HepG2 (cell line): ENCODE measurements at places on chromosomes 12 and 14. TPM values are rescaled to one million over a fixed set of nuclear protein-coding genes. Genes with fewer than 3 reads are reported as not detected.

TMBIM4 gene
- total RNA-seq: 42.7 and 60.5 TPM in 2 replicates

TRHDE gene
- total RNA-seq: not detected in 2 replicates

ARPC3 gene
- total RNA-seq: 234 and 322 TPM in 2 replicates

NRXN3 gene
- total RNA-seq: not detected in 2 replicates

TWF1 gene
- total RNA-seq: 85.5 and 148 TPM in 2 replicates

GRCh38 chr12:114783089-114783618 is 99.2 kb upstream of the TBX3 start:
- no peaks in the 10 kb centered on the region for H3K27me3 ChIP-seq
- no peak overlapping the region for H3K4me3 ChIP-seq
- H3K4me1 ChIP-seq: peaks cover 18% of the 10 kb centered on the region
- no peak for DNase-seq

DNA sequence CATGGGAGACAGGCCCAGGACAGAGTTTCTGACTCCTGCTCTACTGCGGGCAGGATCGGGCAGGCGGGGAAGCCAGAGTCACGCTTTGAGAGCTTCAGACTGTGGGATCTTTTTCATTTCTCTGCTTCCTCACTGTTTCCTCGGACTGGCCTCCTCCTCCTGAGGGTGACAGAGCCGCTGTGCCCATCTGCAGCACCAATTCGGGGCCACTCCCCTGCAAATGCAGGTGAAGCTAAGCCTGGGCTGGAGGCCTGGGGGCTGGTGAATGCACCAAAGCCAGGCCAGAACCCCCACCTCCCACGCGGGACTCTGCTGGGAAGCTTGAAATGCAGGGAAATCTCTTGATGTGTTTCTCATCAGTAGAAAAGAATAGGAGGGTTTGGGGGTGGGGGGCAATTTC is 77.5 kb downstream of the FOXN3 start:
- peak overlapping the region; percentile 72 for H3K27ac ChIP-seq
- H3K36me3 ChIP-seq: peaks cover 11% of the 10 kb centered on the region
- peaks cover 72% of the 10 kb centered on the region for H3K4me1 ChIP-seq
- H3K27me3 ChIP-seq: no peaks in the 10 kb centered on the region

GRCh38 chr12:106429636-106430035 is 72.1 kb downstream of the POLR3B start:
- no peaks in the 10 kb centered on the region; the same call in 1 of the 2 replicates for H3K4me1 ChIP-seq
- peaks cover 5% of the 10 kb centered on the region for H3K36me3 ChIP-seq
- no peak for DNase-seq
- H3K4me3 ChIP-seq: no peak overlapping the region
- H3K27ac ChIP-seq: no peak overlapping the region
- no peaks in the 10 kb centered on the region for H3K27me3 ChIP-seq

DNA sequence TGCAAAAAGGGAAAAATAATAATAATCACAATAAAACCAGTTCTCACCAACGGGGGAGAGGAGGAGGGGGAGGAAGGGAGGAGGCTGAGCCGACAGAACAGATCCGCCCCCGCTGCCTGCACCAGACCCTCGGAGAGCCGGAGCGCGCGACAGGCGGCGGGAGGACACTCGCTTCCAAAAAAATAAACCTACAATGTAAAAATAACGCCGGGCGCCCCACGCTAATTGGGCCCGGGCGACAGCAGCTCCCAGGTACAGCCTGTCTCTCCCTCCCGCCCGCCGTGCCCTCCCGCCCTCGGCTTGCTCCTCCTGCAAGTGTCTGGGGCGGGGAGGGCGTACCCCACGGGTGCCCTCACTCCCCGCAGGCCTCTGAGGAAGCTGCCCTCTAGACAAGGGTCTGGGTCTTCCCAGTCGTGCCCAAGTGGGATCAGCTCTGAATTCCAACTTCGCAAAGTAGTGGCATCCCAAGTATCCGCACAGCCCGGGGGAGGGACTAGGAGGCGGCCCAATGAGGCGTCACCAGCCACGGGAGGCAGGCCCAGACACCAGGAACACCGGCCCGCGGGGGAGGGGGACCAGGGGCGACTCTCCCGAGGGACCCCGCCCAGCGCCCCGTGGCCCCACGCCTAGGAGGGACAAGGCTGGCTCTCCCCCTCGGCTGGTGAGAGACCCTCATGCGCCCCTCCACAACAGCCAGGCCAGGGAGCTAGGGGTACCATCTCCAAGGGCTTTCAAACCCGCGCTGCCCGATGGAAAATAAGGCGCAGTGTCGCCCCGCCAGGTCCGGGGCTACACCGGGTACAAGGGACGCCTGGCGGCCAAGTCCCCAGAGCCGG is 1.0 kb downstream of the NCOR2 start:
- peak overlapping the region; percentile 92 for H3K4me3 ChIP-seq
- no peaks in the 10 kb centered on the region for H3K36me3 ChIP-seq
- peak overlapping the region; percentile 73 for H3K27ac ChIP-seq
- peaks cover 17% of the 10 kb centered on the region for H3K27me3 ChIP-seq
- DNase-seq: peak; percentile 67
- H3K4me1 ChIP-seq: peaks cover 28% of the 10 kb centered on the region

GRCh38 chr14:28407031-28407825 is 359.4 kb upstream of the FOXG1 start:
- no peak overlapping the region for H3K27ac ChIP-seq
- H3K4me1 ChIP-seq: no peaks in the 10 kb centered on the region
- no peak overlapping the region for H3K4me3 ChIP-seq
- H3K27me3 ChIP-seq: no peaks in the 10 kb centered on the region
